ENCODE measurements at places on chromosomes 5 and 9. TPM values are rescaled to one million over a fixed set of nuclear protein-coding genes. Genes with fewer than 3 reads are reported as not detected.

The KIF24 gene
- total RNA-seq: 0.21 TPM

The STARD4 gene
- total RNA-seq: 45.2 TPM

The SEMA6A gene
- total RNA-seq: 0.21 TPM

The TIMD4 gene
- 3.3 TPM for total RNA-seq

The LURAP1L gene
- total RNA-seq: 0.10 TPM

The MAMDC4 gene
- 0.52 TPM for total RNA-seq

The PTGER4 gene
- total RNA-seq: 441 TPM

The MFAP3 gene
- total RNA-seq: 48.2 TPM

The GFI1B gene
- total RNA-seq: 13.6 TPM

The RGMB gene
- 21.3 TPM for total RNA-seq

The OTP gene
- not detected for total RNA-seq

The UNC5A gene
- total RNA-seq: not detected

The SMIM27 gene
- 6.8 TPM for total RNA-seq

The RLN2 gene
- 0.31 TPM for total RNA-seq

The HINT2 gene
- total RNA-seq: 10.7 TPM

The GOLPH3 gene
- 44.2 TPM for total RNA-seq

The MCTP1 gene
- 33.6 TPM for total RNA-seq

The TMEM232 gene
- total RNA-seq: 2.7 TPM

The CD180 gene
- 2.3 TPM for total RNA-seq

The TMEM252 gene
- not detected for total RNA-seq

The LECT2 gene
- not detected for total RNA-seq

The EFCAB9 gene
- not detected for total RNA-seq

The PCDHGA4 gene
- total RNA-seq: 0.21 TPM

The SELENOP gene
- total RNA-seq: 1.7 TPM

The TPPP gene
- 0.84 TPM for total RNA-seq

The GGTA1 gene
- total RNA-seq: 9.6 TPM

The NTNG2 gene
- total RNA-seq: 1.3 TPM

The PCSK1 gene
- total RNA-seq: not detected

The CDH9 gene
- total RNA-seq: 0.10 TPM

The KIF20A gene
- total RNA-seq: 0.42 TPM

The SHOC1 gene
- total RNA-seq: under 0.01 TPM

The ARSI gene
- 4.8 TPM for total RNA-seq

Data from mononuclear cell (primary cell).